Prostate gland (tissue), 2 donors: ENCODE measurements at places on chromosomes 6 and 20. TPM values are rescaled to one million over a fixed set of nuclear protein-coding genes. Genes with fewer than 3 reads are reported as not detected.

GRCh38 chr6:39451831-39452230, 129.3 kb upstream of the KCNK16 start:
- no peak for DNase-seq

- DNase-seq = no peak
These were observed 741 bp downstream of the KCNK16 start for GRCh38 chr6:39321761-39322160.

- no peak for DNase-seq
These were observed 738.6 kb downstream of the C6orf118 start for GRCh38 chr6:164570801-164571200.

- no peak for DNase-seq
These were observed 79.9 kb downstream of the THBS2 start for GRCh38 chr6:169173532-169174268.

Gene CGA
- total RNA-seq = not detected

- DNase-seq = no peak
These were observed 38.6 kb downstream of the VTA1 start for GRCh38 chr6:142185641-142186040.
